Mesothelial cell of epicardium (in vitro differentiated cells): ENCODE measurements at places on chromosomes 4 and X.

DNA sequence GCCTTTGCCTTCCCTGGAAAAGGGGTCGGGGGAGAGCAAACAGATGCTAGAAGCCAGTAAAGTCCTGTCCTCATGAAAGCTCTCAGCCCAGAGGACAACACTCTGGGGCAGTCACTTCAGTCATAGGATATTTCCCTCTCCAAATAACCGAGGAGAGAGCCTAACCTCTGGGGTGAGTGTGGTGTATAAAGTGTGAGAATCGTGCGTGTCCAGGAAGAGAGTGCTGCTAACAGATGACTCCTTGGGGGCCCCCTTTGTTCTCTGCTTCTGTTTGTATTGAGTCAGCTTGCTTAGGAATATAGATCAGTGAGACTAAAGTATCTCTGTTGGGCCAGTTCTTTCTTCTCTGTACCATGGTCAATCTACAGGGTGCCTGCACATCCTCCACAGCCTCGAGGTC is 247.2 kb downstream of the PALLD start:
- H3K27ac ChIP-seq: peak overlapping the region; percentile 53
- no peaks in the 10 kb centered on the region for H3K27me3 ChIP-seq
- H3K36me3 ChIP-seq: peaks cover 24% of the 10 kb centered on the region

- H3K36me3 ChIP-seq: no peaks in the 10 kb centered on the region
- no peak overlapping the region for H3K27ac ChIP-seq
- no peak for DNase-seq
- H3K27me3 ChIP-seq: no peaks in the 10 kb centered on the region
Observed at GRCh38 chr4:158993891-158994290, 109.0 kb upstream of the RAPGEF2 start.

GRCh38 chr4:148015058-148015457 is 283.2 kb downstream of the ARHGAP10 start:
- no peak for DNase-seq
- peaks cover 10% of the 10 kb centered on the region for H3K4me1 ChIP-seq
- H3K27ac ChIP-seq: peak overlapping the region; percentile 31
- H3K36me3 ChIP-seq: no peaks in the 10 kb centered on the region
- no peak overlapping the region for H3K4me3 ChIP-seq

DNA sequence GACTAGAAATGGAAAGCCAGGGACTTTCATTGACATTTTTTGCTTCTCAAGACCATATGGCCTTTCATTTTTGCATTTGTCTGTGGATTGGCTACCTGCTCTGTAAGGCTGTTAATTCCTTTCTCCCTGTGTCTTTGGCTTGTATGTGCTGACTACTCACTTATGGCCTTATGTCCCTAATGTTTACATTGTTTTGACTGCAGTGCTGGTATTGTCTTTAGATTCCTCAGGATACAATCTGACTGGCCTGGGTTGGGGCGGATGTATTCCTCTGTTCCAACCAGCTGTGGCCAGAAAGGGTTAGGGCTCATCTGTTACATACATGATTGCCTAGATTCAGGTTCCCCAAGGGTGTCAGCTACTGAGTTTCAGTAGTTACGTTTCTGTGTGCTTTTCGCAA is 108.1 kb downstream of the RAPGEF2 start:
- no peak overlapping the region for H3K4me3 ChIP-seq
- H3K27me3 ChIP-seq: no peaks in the 10 kb centered on the region

GRCh38 chrX:101160001-101160400 is 59.6 kb upstream of the DRP2 start:
- no peak for DNase-seq
- no peak overlapping the region for H3K4me3 ChIP-seq
- no peaks in the 10 kb centered on the region for H3K4me1 ChIP-seq
- H3K27ac ChIP-seq: no peak overlapping the region

GRCh38 chr4:4981427-4981826 is 37.8 kb downstream of the CYTL1 start:
- no peak overlapping the region for H3K4me3 ChIP-seq
- peaks cover 3% of the 10 kb centered on the region for H3K4me1 ChIP-seq
- H3K27ac ChIP-seq: no peak overlapping the region
- no peaks in the 10 kb centered on the region for H3K27me3 ChIP-seq
- no peaks in the 10 kb centered on the region for H3K36me3 ChIP-seq
- DNase-seq: no peak

DNA sequence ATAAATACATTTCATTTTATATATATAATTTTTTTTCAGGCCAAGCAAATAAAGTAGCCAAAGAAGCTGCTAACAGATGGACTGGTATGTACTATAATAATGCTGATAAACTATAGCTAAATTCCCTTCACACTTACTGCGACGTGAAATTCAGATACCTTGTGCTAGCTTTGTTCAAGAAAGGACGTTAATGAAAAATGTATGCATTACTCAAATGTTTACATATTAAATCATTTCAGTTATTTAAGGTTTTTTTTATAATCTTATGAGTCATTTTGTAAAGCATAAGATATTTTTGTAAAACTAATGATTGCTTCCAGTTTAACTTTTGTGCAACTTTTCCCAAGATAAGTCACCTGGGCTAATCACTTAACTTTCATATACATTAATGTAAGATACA is 57.2 kb upstream of the TMEM131L start:
- no peak overlapping the region for H3K27ac ChIP-seq
- peaks cover 6% of the 10 kb centered on the region for H3K4me1 ChIP-seq
- DNase-seq: no peak

DNA sequence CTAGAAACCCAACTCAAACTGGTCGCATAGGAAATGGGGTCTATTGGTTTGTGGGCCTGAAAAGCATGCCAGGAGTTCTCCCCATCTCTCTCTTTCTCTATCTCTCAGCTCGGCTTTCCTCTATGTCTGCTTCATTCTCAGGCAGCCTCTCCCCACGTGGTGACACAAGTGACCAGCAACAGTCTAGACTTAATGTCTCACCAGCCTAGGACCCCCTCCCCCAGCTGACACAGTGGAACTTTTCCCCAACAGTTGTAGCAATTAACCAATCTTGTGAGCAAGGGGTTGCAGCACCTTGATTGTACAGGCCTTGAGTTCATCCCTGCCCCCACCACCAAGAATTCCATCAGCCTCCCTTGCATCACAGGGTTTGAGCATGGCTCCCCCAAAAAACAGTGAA is 159.8 kb upstream of the KIT start:
- H3K4me1 ChIP-seq: peaks cover 14% of the 10 kb centered on the region
- H3K4me3 ChIP-seq: no peak overlapping the region
- no peaks in the 10 kb centered on the region for H3K27me3 ChIP-seq
- DNase-seq: no peak
- no peak overlapping the region for H3K27ac ChIP-seq

DNA sequence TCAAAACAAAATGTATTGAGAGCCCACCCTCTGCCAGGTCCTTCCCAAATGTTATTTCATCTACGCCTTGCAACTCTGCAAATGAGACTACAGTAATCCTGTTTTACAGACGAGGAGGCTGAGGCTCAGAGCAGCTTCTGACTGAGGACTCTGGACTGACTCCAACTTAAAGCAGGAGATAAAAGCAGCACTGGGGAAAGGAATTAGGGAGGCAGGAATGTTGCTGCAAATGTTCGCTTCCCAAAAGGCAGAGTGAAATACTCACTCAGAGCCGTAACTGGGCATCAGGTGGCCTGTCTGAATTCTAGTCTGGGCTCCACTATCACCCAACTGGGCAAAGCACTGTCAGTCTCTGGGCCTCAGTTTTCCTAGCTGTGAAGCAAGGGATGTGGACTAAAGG is 94.7 kb upstream of the SRD5A3 start:
- peak overlapping the region; percentile 39 for H3K27ac ChIP-seq
- H3K4me3 ChIP-seq: no peak overlapping the region
- H3K36me3 ChIP-seq: no peaks in the 10 kb centered on the region
- H3K4me1 ChIP-seq: peaks cover 54% of the 10 kb centered on the region

GRCh38 chrX:129792586-129793291 is 13.0 kb downstream of the SASH3 start:
- no peaks in the 10 kb centered on the region for H3K36me3 ChIP-seq
- H3K4me3 ChIP-seq: no peak overlapping the region
- H3K4me1 ChIP-seq: no peaks in the 10 kb centered on the region
- no peak for DNase-seq

GRCh38 chrX:11423362-11423818 is 130.2 kb downstream of the AMELX start:
- no peak overlapping the region for H3K27ac ChIP-seq
- peaks cover 7% of the 10 kb centered on the region for H3K4me1 ChIP-seq
- DNase-seq: no peak
- H3K27me3 ChIP-seq: peaks cover 11% of the 10 kb centered on the region

DNA sequence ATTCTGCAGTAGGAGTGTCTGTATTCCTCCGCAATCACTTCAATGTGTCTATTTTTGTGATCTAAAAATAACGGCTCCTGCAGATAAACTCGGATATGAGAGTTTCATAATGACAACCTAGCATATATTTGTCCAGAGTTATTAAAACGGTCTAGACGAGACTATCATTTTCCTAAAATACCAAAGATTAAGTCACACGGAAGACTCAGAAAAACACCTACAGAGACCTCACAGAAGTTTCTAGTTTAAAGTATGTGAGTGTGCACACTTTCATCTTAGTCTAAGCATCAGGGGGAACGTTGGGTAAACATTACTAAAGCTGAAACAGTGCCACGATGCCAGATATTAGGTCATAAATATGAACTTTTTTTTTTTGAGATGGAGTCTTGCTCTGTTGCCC is 156.9 kb downstream of the AFAP1 start:
- no peak for DNase-seq
- peaks cover 25% of the 10 kb centered on the region for H3K4me1 ChIP-seq
- peak overlapping the region; percentile 61 for H3K27ac ChIP-seq
- H3K27me3 ChIP-seq: no peaks in the 10 kb centered on the region
- peaks cover 54% of the 10 kb centered on the region for H3K36me3 ChIP-seq

GRCh38 chrX:129930941-129931410 is 25.0 kb downstream of the UTP14A start:
- no peak for DNase-seq
- peaks cover 9% of the 10 kb centered on the region for H3K36me3 ChIP-seq
- H3K27me3 ChIP-seq: peaks cover 30% of the 10 kb centered on the region
- peak overlapping the region; percentile 72 for H3K4me3 ChIP-seq

DNA sequence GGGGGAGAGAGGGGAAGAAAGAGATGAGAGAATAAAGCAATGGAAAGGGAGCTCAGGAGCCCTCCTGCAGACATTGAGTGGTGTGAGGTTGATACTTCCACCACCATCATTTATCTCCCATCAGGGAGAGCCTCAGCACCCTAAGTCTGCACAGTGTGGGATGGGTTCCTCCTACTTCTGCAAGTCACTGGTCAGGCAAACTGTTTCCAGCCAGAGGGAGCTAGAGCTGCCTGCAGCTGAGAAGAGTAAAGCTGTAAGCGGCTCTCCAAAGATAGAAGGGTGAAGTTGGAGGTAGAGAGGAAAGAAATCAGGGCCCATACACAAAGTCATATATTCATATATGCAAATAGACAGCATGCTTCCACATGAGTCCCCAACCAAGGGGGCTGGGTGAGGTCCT is 21.9 kb upstream of the ZNF81 start:
- H3K27me3 ChIP-seq: no peaks in the 10 kb centered on the region
- H3K36me3 ChIP-seq: no peaks in the 10 kb centered on the region
- H3K4me1 ChIP-seq: peaks cover 5% of the 10 kb centered on the region
- H3K4me3 ChIP-seq: no peak overlapping the region
- DNase-seq: no peak

DNA sequence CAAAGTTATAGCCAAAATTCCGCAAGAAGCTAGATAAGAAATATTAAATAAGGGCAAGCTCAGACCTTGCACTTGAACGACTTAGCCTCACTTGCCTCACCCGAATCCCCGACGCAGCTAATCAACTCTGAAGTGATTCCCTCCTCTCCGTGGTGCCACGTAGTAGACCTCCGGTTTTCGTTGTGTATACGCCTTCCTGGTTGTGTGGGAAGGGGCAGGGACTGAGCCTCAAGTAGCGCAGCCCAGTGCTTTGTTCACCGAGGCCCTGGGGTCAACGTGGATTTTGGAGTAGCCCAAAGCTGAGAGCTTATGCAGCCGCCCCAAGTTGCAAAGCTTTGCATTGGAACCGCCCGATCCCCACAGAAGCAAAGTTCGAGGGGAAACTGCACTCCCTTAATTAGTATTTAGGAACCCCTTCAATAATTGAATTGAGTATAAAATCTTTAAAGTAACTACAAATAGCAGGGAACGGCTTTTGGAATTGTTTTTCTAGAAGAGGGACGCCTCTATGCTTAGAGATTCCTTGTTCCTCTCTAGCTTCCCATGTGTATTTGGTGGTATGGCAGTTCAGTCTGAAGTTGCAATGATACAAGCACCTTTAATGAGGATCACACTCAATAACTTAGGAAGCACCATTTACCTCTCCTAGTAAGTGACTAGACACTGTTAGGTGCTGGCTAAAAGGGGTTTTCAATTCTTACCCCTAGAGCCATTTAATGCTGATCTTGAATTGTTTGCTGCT is 55.7 kb downstream of the LINC00632 start:
- peak overlapping the region; percentile 1 for H3K27ac ChIP-seq
- H3K4me1 ChIP-seq: peaks cover 3% of the 10 kb centered on the region
- peak overlapping the region; percentile 82 for H3K4me3 ChIP-seq
- H3K27me3 ChIP-seq: peaks cover 3% of the 10 kb centered on the region
- DNase-seq: no peak
- no peaks in the 10 kb centered on the region for H3K36me3 ChIP-seq

GRCh38 chrX:56726605-56727004 is 2.4 kb upstream of the NBDY start:
- no peak overlapping the region for H3K27ac ChIP-seq
- H3K4me1 ChIP-seq: peaks cover 14% of the 10 kb centered on the region
- no peaks in the 10 kb centered on the region for H3K27me3 ChIP-seq
- H3K36me3 ChIP-seq: no peaks in the 10 kb centered on the region
- no peak for DNase-seq
- H3K4me3 ChIP-seq: no peak overlapping the region

DNA sequence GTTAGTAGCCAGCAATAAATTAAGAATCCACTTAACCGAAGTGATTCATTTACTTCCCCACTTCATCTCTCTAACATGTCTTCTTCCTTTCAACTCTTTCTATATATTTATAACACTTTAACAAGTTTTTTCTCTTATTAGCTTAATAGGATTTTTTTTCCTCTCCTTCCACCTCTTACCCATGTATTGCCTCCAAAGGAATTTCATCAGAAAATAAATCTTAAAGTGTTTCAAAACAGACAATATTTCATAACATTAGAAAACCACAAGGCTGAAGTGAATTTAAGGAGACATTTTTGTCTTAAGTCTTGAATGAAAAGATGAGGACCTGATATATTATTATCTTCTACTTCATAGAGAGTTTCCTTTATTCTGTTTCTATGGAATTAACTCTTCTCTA is 101.5 kb downstream of the PDGFC start:
- no peak overlapping the region for H3K4me3 ChIP-seq

DNA sequence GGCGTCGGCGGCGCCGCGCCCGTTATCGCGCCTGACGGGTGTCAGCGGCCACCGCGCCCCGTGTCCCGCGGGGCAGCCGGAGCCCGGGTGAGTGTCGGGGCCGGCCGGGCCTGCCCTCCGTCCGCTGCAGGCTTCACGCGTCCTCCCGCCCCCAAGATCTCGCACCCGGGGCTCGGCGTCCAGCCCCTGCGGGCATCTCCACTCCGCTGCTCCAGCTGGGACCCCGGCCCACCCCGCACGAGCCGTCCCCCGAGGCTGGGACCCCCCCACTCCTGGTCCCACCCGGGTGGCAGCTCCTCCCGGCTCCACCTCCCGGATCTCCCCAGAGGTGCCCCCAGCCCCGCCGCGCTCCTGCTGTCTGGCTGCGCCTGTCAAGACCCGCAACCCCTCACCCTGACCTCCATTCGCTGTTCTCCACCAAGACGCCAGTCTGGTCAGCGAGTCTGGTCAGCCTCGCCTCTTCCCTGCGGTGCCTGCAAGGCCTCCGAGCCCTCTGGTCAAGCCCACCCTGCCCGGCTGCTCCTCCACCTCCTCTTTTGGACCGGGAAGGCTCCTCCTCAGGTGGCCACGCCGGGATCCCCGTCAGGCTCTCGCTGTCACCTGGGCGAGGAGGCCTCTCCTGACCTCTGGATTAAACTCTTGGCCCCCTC is 66.0 kb upstream of the NKX1-1 start:
- H3K27ac ChIP-seq: no peak overlapping the region
- DNase-seq: no peak
- H3K4me1 ChIP-seq: no peaks in the 10 kb centered on the region
- H3K27me3 ChIP-seq: peaks cover 15% of the 10 kb centered on the region
- H3K36me3 ChIP-seq: no peaks in the 10 kb centered on the region
